SK-N-SH (cell line): ENCODE measurements at places on chromosomes 4 and X. TPM values are rescaled to one million over a fixed set of nuclear protein-coding genes. Genes with fewer than 3 reads are reported as not detected.

CPLX1 gene
- polyA plus RNA-seq, result 0.56 and 0.65 TPM in 2 replicates

FNIP2 gene
- 0.97 and 1.6 TPM in 2 replicates for polyA plus RNA-seq

EIF4E gene
- polyA plus RNA-seq, result 59.8 and 67.6 TPM in 2 replicates

AMBN gene
- not detected in 2 replicates for polyA plus RNA-seq

TMEM187 gene
- 9.4 and 10.9 TPM in 2 replicates for polyA plus RNA-seq

- H3K27me3 ChIP-seq, result no peaks in the 10 kb centered on the region
- H3K4me1 ChIP-seq, result no peaks in the 10 kb centered on the region
- DNase-seq, result no peak
These were observed 657.0 kb downstream of the DACH2 start for GRCh38 chrX:86805241-86805640.

DNA sequence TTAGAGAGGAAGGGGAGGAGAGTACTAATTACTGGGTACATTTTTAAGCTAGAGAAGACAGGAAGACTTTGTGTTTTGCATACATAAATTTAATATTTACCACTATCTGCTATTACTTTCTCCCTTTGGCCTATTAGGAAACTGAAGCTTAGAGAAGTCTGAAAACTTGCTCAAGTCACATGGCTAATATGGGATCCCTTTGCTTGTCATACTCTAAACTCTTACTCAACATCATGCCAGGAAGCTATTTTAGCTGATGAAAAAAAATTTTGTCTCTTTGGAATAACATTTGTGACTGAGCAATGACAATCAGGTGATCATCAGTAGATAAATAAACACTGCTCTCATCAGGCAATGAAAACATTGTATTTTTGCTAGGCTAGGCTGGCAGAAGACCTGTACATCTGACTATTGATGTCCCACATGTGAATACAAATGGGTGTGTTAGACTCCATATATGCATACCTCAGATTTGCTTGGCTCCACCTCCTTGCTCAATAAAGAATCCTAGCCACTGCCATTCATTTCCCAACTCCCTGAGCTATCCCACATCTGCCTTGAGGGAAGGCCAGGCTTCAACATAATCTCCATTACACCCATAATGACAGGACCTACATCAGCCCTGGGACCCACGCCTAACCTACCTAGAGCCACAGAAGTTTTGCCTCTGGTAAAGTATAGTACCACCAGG is 17.0 kb upstream of the DCLK2 start:
- H3K4me1 ChIP-seq, result no peaks in the 10 kb centered on the region
- no peaks in the 10 kb centered on the region for H3K36me3 ChIP-seq
- H3K27ac ChIP-seq, result no peak overlapping the region
- H3K27me3 ChIP-seq, result no peaks in the 10 kb centered on the region
- DNase-seq, result no peak

DNA sequence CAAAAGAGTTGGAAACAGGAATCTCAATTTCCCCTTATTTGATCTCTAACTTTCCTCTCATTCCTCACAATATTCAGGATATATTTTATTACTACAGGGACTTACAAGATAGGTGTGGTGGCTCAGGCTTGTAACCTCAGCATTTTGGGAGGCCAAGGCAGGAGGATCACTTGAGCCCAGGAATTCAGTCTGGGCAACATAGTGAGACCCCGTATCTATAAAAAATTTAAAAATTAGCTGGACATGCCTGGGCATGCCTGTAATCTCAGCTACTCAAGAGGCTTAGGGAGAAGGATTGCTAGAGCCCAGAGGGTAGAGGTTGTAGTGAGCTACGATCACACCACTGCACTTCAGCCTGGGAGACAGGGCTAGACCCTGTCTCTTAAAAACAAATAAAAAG is 200.4 kb downstream of the CAMK2D start:
- peaks cover 20% of the 10 kb centered on the region for H3K36me3 ChIP-seq
- H3K27me3 ChIP-seq, result no peaks in the 10 kb centered on the region
- no peak overlapping the region for H3K27ac ChIP-seq
- no peak overlapping the region for H3K4me3 ChIP-seq

GRCh38 chr4:37666625-37667071 is 19.5 kb downstream of the RELL1 start:
- H3K27ac ChIP-seq, result no peak overlapping the region
- H3K36me3 ChIP-seq, result no peaks in the 10 kb centered on the region
- peaks cover 24% of the 10 kb centered on the region; the same call in 1 of the 2 replicates for H3K4me1 ChIP-seq

DNA sequence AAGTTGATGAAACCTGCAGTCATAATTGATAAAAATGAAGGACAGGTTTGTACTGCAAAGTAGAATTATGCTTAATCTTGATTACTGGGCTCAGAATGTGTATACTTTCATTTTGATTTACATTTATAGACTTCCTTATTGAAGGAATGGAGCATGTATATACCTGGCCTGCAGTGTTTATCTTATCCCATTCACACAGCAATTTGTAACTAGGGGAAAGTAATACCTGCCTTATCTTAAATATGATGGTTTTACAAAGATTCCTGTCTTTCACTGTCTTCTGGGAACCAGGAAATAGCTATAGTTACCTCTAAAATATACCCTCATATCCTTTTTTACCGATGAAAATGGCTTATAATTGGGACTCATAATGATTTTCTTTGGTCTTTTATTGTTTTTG is 29.7 kb downstream of the ADD1 start:
- no peak overlapping the region for H3K4me3 ChIP-seq
- H3K27me3 ChIP-seq, result no peaks in the 10 kb centered on the region
- peaks cover 15% of the 10 kb centered on the region; the same call in 1 of the 2 replicates for H3K4me1 ChIP-seq
- no peak for DNase-seq
- H3K27ac ChIP-seq, result no peak overlapping the region
- H3K36me3 ChIP-seq, result peaks cover 5% of the 10 kb centered on the region; the same call in 1 of the 2 replicates

DNA sequence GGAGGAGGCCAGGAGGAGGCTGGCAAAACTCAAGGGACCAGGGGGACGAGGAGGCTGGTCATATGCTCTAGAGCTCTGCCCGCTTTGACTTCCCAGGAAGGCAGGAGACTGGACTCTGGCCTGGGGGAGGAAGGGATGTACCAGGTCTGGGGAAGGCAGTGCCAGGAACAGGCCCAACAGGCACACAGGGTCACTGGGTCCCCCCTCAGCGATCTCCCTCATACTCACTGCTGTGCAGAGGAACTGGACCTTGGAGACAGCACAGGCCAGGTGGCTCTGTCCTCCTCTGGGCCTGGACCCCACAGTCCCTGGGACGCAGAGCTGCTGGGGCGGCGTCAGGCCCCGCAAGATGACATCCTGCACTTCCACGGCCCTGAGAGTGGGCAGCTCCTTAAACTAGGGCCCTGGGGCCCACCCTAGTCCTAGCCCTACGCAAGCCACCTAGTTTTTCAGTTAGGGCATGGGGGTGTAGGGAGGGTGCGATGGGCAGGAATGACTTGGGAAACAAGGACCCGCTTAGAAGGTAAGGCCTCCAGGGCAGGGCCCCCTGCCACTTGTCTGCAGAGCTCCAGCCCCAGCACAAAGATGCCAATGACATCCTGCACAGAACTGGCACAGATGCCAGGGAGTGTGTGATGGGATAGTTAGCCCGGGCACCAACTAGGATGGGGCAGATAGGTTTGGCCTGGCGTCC is 59.5 kb downstream of the HTRA3 start:
- no peaks in the 10 kb centered on the region for H3K27me3 ChIP-seq
- no peak overlapping the region for H3K27ac ChIP-seq
- DNase-seq, result no peak
- H3K4me1 ChIP-seq, result no peaks in the 10 kb centered on the region
- no peak overlapping the region for H3K4me3 ChIP-seq

GRCh38 chr4:17173300-17173699 is 274.9 kb upstream of the LDB2 start:
- no peaks in the 10 kb centered on the region; the same call in 1 of the 2 replicates for H3K4me1 ChIP-seq
- H3K4me3 ChIP-seq, result no peak overlapping the region
- H3K36me3 ChIP-seq, result no peaks in the 10 kb centered on the region

- DNase-seq, result peak; percentile 80
- H3K4me1 ChIP-seq, result peaks cover 74% of the 10 kb centered on the region
- H3K27me3 ChIP-seq, result no peaks in the 10 kb centered on the region
- no peak overlapping the region for H3K4me3 ChIP-seq
- H3K27ac ChIP-seq, result peak overlapping the region; percentile 94
These were observed 46.5 kb downstream of the JAKMIP1 start for GRCh38 chr4:6153874-6154273.

DNA sequence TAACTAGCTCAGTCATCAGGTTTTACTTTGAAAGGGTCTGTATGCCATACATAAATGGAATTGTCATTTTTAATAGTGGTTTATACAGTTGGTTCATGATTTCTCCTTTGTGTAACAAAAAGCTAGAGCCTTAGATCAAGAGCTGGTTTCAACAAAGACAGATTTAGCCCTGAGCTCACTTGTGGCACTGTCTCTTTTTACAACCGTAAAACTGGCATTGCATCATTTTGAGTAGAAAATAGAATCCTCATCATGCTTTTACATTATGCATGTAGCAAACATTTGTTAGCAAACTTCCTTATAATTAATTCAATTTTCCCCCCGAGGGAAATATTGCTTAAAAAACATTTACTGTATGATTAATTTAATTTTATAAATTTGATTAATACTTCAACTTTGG is 1871.5 kb downstream of the ARAP2 start:
- no peak overlapping the region for H3K4me3 ChIP-seq
- H3K27me3 ChIP-seq, result no peaks in the 10 kb centered on the region
- no peak for DNase-seq
- H3K36me3 ChIP-seq, result no peaks in the 10 kb centered on the region
- no peaks in the 10 kb centered on the region for H3K4me1 ChIP-seq

DNA sequence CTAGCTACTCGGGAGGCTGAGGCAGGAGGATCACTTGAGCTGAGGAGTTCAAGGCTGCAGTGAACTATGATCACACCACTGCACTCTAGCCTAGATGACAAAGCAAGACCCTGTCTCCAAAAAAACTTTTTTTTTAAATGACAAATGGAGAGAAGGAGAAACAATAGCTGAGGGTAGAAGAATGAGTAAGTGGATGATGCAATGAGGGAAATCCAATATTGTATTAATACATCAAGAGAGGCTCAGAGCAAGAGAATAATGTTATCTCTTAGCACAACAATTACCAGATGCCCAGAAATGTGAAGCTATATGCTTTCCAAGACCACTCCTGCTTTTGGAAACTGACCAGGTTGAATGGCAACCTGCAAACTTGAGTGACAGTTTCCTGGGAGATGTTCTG is 19.9 kb upstream of the GPR173 start:
- no peak overlapping the region for H3K4me3 ChIP-seq
- H3K36me3 ChIP-seq, result no peaks in the 10 kb centered on the region
- H3K4me1 ChIP-seq, result no peaks in the 10 kb centered on the region
- peaks cover 14% of the 10 kb centered on the region; the same call in 1 of the 2 replicates for H3K27me3 ChIP-seq
- no peak overlapping the region for H3K27ac ChIP-seq
- DNase-seq, result no peak

GRCh38 chr4:147550626-147551246 is 66.5 kb upstream of the TMEM184C start:
- peaks cover 28% of the 10 kb centered on the region; the same call in 1 of the 2 replicates for H3K4me1 ChIP-seq
- H3K36me3 ChIP-seq, result no peaks in the 10 kb centered on the region
- no peaks in the 10 kb centered on the region for H3K27me3 ChIP-seq
- H3K27ac ChIP-seq, result no peak overlapping the region
- no peak for DNase-seq

GRCh38 chr4:3874028-3874415 is 107.8 kb downstream of the ADRA2C start:
- no peak for DNase-seq
- H3K4me3 ChIP-seq, result no peak overlapping the region
- no peaks in the 10 kb centered on the region for H3K36me3 ChIP-seq
- no peak overlapping the region for H3K27ac ChIP-seq
- H3K4me1 ChIP-seq, result peaks cover 3% of the 10 kb centered on the region; the same call in 1 of the 2 replicates
- peaks cover 9% of the 10 kb centered on the region; the same call in 1 of the 2 replicates for H3K27me3 ChIP-seq

DNA sequence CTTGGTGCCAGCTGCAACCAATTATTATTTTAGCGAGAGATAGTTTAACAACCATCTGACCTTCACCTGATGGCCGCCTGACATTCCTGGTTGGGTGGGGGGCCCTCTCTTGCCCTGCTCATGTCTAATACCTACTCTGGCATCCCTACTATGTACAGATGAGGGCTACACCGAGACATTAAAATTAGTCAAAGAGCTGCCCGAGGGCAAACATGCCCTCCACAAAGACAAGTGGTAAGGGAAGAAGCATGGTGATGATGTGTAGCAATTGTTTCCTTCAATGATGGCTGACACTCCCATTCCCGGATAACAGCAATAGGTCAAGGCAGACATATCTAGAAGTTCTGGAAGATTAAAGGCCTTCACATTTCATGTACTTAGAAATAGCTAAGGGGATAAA is 49.6 kb downstream of the MAP7D3 start:
- no peaks in the 10 kb centered on the region; the same call in 1 of the 2 replicates for H3K4me1 ChIP-seq
- peaks cover under 1% of the 10 kb centered on the region; the same call in 1 of the 2 replicates for H3K36me3 ChIP-seq
- DNase-seq, result no peak
- H3K4me3 ChIP-seq, result no peak overlapping the region

DNA sequence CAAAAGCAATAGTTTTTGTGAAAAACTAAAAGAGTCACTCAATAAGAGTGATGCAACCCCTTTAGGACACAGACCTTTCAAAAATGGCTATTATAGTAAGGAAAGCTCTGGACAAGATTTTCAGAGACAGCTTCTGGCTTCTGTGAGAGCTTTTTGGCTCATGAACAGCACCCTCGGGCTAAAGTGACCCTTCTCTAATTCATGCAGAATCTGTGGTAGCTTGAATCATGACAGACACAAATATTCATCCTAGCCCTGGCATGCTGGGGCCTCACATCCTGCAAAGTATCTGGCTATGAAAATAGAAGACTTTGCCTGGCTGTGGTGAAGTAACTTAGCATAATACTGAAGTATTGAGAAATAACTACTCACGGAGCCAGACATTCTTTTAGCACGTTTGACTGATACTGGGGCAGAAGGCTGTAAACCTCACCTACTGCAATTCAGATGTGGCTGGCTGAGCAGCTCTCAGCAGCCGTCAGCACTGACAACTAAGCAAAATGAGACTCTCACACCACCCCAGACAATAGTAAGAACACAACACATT is 327.3 kb downstream of the MAPK10 start:
- DNase-seq, result peak; percentile 45
- H3K27ac ChIP-seq, result peak overlapping the region; percentile 22
- peaks cover 19% of the 10 kb centered on the region for H3K4me1 ChIP-seq
- H3K36me3 ChIP-seq, result peaks cover under 1% of the 10 kb centered on the region
- no peak overlapping the region for H3K4me3 ChIP-seq
- no peaks in the 10 kb centered on the region for H3K27me3 ChIP-seq

GRCh38 chr4:83012200-83012686 is 1.6 kb upstream of the LIN54 start:
- no peak for DNase-seq
- no peaks in the 10 kb centered on the region for H3K36me3 ChIP-seq
- peaks cover 12% of the 10 kb centered on the region for H3K4me1 ChIP-seq
- H3K4me3 ChIP-seq, result peak overlapping the region; percentile 88
- H3K27ac ChIP-seq, result peak overlapping the region; percentile 82
- no peaks in the 10 kb centered on the region for H3K27me3 ChIP-seq

DNA sequence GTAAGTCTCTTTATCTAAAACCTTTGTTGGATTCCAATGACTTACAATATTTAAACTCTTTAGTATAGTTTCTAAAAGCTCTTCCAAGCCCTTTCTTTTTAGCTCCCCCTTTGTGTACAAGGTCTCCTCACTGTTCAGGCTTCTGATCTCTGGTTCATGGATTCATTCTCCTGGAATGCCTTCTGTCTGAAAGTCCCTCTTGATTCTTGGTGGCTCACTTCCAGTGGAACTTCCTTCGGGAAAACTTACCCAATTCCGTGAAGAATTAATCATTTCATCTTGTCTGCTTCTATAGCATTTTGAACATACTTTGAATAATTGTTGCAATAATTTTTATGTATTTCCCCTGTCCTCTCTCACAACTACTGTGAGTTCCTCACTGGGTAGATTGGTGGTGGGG is 3.6 kb downstream of the ARHGAP24 start:
- no peak overlapping the region for H3K27ac ChIP-seq
- no peaks in the 10 kb centered on the region for H3K36me3 ChIP-seq
- no peak for DNase-seq
- H3K4me3 ChIP-seq, result no peak overlapping the region
- no peaks in the 10 kb centered on the region for H3K27me3 ChIP-seq

- peaks cover 49% of the 10 kb centered on the region for H3K36me3 ChIP-seq
- peak; percentile 38 for DNase-seq
- no peak overlapping the region for H3K27ac ChIP-seq
- H3K4me3 ChIP-seq, result no peak overlapping the region
- H3K4me1 ChIP-seq, result no peaks in the 10 kb centered on the region; the same call in 1 of the 2 replicates
These were observed 63.8 kb upstream of the HPRT1 start for GRCh38 chrX:134396174-134396573.
